Renal cortex interstitium (tissue), 15 donors: ENCODE measurements at places on chromosomes 1 and 21.

- no peak for DNase-seq
Measured at GRCh38 chr1:197472141-197472540, 204.1 kb downstream of the CRB1 start.

GRCh38 chr1:59057211-59057694 lies 239.6 kb upstream of the FGGY start:
- DNase-seq, result peak; percentile 79

DNA sequence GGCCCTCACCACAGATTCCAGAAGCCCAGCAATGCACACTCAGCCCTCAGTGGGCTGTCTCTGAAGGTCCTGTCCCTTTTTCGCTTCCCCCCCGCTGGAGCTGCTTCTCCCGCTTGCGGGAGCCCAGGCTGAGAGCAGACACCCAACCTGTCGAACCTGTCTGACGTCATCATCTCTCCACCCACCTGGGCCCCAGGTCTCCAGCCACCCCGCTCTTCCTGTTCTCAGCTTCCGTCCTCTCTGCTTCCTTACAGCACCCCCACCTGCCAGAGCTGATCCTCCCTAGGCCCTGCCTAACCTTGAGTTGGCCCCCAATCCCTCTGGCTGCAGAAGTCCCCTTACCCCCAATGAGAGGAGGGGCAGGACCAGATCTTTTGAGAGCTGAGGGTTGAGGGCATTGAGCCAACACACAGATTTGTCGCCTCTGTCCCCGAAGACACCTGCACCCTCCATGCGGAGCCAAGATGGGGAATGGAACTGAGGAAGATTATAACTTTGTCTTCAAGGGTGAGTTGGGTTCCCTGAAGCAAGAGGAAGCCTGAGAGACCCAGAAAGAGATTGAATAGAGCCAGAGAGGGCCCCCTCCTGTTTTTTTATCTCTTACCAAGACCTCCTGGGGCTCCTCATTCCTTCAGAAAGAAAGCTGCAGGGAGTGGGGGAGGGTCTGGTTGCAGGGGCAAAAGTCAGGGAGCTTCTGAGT lies at the start of gene RAB25:
Gene RAB25 (plus strand): TSS at position 224 of the 700 bp plus-strand sequence. CDS start 241 bp downstream, at position 465.
- DNase-seq, result no peak

DNA sequence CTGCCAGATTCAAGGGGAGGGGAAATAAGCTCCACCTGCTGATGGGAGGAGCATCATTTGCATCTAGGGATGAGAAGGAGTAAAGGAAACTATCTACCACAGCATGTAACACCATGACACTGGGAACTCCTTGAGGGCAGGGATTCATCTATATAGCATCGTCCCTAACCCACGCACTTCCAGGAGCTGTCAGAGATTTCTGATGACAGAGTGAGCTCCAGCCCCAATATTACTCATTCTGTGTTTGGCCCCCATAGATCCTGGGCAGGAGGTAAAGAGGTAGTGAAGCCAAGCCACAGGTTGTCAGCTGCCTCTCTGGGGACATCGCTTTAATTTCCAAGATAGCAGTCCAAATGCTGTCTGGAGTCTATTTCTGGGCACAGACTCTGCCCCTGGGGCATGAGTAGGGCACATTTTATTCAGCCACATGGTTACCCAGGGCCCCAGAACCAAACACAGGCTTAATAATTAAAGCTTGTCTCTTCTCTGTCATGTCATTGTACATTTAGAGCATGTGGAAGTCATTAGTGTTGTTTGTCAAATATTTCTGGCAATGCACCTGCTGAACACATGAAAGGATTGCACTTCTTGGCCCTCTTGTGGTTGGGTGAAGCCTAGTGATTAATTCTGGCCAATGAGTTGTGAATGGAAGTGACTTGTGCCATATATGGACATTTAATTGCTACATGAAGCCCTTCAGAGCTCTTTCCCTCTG lies 105.9 kb upstream of the POU3F1 start:
- DNase-seq, result no peak

DNA sequence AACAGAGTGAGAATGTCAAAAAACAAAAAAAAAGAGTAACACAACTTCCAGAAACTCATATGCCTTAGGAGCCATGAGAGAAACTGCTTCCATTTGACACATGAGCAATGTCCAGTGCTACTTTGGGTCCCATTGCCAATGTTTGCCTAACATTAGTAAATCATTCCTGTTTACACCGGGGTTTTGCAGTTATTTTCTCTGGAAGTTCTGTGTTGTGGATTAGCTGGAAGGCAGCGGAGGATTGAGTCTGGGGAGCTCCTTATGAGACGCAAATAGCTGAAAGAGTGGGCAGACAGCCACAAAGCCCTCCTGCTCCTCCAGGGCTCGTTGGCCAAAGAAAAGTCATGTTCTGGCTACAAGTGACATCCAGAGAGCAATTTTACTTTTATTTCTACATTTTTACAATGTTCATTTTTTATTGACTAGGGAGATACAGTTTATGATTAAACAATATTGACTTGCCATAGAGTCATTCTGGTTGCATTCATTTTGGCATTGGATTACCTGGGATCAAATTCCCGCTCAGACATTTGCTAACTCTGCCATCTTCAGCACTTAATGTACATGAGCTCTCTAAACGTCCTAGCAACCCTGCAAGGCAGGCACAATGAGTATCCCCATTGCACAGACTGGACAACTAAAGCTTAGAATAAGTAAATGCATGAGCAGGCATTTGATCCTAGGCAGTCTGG lies 66.4 kb upstream of the GALNT2 start:
- DNase-seq, result no peak

GRCh38 chr1:173864179-173864867 lies 3.5 kb downstream of the GAS5 start:
- no peak for DNase-seq

- DNase-seq, result no peak
Measured at GRCh38 chr21:36205962-36206361, 49.3 kb downstream of the DOP1B start.

DNA sequence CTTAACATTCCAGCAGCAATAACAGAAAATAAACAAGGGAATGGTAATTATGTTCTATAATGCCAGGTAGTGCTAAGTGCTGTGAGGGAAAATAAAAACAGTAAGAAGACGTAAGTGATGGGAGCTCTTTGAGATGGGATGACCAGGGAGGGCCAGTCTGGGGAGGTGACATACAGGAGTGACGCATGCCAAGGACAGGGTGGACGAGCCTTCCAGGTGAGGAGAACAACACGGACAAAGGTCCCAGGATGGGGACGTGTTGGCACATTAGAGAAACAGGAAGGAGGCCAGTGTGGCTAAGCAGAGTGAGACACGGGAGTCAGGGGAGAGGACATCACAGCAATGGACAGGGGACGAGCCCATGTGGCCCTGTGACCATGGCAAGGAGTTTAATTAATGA lies 11.7 kb upstream of the LRRC52 start:
- DNase-seq, result no peak

DNA sequence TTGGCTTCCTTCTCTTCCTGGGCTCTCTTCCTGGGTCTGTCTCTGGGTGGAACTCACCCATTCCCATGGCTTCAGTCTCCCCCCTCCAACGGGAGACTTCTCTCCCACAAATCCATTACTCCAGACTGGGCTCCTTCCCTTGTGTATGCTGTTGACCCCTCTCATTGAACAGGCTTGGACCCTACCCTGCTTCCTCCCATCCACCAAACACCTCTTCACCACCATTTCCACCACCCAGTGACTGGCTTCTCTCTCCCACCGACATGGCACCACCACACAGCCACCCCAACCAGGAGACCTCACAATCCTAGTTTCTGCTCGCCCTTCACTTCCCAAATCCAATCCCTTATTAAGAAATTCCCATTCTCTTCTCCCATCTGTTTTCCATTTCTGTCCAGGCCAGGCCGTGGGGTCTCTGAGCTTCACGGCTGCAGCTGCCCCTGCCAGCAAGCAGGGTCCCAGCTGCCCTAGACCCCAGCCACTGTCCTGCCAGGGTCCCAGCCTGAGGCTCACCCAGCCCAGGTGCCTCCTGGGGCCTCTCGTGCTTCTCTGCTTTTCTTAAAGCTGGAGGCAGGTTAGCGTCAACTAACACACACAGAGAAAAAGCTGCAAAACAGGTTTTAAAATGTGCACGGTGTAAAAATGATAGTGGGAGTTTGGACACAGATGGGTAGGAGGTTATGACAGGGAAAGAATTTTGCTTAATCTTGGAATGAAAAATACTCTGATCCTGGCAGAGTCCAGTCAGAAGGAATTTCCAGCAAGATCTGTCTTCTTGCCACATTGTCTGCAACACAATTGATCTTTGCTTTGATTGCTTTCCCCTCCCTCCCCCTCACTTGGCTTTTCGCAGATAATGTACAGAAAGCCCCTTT lies 383.8 kb upstream of the VAMP3 start:
- DNase-seq, result no peak

GRCh38 chr1:93474321-93474720 lies 26.4 kb downstream of the FNBP1L start:
- DNase-seq, result no peak

GRCh38 chr1:14452551-14452950 lies 145.9 kb upstream of the KAZN start:
- no peak for DNase-seq

- DNase-seq, result no peak
Measured at GRCh38 chr1:204278251-204278650, 64.5 kb upstream of the GOLT1A start.

DNA sequence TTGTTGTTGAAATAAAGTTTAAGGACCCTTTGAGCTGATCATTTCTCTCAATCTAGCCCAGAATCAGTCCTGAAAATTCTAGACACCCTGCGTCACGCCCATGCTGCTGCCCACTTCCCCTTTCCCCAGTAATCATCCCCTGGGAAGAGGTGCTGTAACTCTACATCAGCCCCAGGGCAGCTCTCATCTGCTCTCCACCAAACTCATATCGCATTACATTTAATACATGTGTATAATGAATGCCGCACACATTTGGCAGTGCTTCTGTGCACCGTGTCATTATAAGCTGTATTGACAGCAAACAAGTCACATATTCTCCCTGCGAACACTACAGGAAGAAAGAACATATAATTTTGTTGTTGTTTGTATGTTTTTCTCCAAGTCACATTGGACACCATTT lies 539.7 kb upstream of the DAB1 start:
- DNase-seq, result no peak

GRCh38 chr1:182867861-182868260 lies 28.7 kb downstream of the DHX9 start:
- DNase-seq, result no peak

GRCh38 chr1:58649555-58649954 lies 50.3 kb downstream of the MYSM1 start:
- DNase-seq, result no peak

GRCh38 chr1:41645062-41645461 lies 160.6 kb upstream of the EDN2 start:
- DNase-seq, result no peak

DNA sequence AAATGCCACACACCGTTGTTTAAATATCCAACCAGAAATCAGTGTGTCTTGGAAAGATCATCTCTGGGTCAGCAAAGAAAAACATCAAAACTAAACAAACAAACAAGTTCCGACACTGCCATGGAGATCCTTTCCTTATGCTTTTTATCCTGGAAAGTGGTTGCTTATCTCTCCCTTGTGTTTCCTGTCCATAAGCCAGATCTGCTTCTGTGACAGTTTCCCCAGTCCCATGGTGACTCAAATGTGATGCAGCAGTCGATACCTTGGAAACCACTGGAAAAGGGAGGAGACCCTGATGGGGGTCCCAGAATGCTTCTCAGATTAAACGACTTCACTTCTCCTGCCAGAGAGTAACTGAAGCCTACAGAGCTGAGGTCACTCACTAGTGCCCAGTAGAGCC lies 94.7 kb downstream of the DMRTA2 start:
- no peak for DNase-seq

GRCh38 chr21:45456584-45457160 lies 51.7 kb downstream of the COL18A1 start:
- DNase-seq, result no peak

- DNase-seq, result no peak
Measured at GRCh38 chr21:45470087-45470515, 65.1 kb downstream of the COL18A1 start.

- no peak for DNase-seq
Measured at GRCh38 chr1:186738926-186739325, 58.7 kb upstream of the PTGS2 start.

GRCh38 chr1:100265562-100265930 lies 470 bp upstream of the RTCA start:
- no peak for DNase-seq

- no peak for DNase-seq
Measured at GRCh38 chr1:67429528-67430357, 459 bp downstream of the SERBP1 start.

DNA sequence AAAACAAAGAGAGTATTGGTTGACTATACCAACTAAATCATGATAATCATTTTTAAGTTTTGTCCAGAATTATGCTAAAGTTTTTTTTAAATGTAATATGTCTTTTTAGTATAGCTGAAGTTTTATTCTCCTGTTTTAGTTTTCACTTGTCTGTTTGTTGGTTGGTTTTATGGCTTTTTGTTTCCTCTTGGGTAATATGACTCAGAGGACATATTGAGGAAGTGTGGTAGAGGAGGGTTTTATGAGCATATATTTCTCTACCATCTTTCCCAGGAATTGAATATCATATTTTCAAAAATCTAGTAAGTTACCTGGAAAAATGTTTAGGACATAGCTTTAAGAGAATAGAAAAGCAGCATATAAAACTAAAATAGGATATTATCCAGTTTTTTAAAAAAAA lies 68.6 kb upstream of the MCOLN3 start:
- DNase-seq, result no peak

- DNase-seq, result no peak
Measured at GRCh38 chr21:38377165-38378088, 120.6 kb downstream of the KCNJ15 start.
